Stimulated activated CD8-positive, alpha-beta memory T cell treated with anti-CD3 and anti-CD28 coated beads, Interleukin-4, amount 100 ng/mL, for 1 hour (primary cell): ENCODE measurements at places on chromosomes 5 and 9.

- no peak for DNase-seq
These were observed 293.4 kb downstream of the EDIL3 start for GRCh38 chr5:84091127-84091799.

DNA sequence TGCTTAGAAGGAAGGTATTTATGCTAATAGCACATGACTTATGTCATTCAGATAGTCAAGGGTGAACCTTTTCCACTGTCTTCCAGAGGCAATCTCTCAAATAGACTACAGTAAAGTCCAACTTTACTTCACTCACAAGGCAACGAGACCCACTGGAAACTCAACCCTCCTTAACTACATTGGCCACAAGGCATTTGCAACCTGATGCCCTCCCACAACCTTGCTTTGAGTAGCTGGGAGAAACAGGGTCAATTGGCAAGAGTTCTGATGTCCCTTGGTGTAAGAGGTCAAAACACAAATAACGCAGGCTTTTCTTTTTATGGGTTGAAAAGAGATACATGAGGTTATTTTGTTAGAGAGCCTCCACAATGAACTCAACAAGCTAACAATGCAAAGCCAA, 6.1 kb downstream of the GAS1 start:
- no peak for DNase-seq

- DNase-seq: no peak
These were observed 644 bp upstream of the CTNNAL1 start for GRCh38 chr9:109013679-109014607.

DNA sequence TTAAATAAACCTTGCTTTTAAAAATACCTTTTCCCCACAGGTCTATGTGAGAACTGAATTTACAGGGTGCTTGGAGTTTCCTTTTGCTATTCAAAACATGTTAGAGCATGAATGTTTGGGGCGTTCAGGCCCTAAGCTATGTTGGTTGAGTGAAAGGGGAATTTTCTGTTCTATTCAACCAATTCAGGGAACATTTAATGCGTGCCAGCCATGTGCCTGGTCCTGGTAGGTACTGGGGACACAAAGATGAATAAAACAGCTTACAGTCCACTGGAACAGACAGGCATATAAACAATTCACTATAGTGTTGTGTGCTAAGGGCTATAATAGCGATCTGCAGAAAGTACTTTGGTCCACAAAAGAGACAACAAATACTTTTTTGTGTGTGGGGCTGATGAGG, 108.5 kb downstream of the ZSWIM6 start:
- no peak for DNase-seq
